ENCODE measurements at places on chromosomes 6 and 20. TPM values are rescaled to one million over a fixed set of nuclear protein-coding genes. Genes with fewer than 3 reads are reported as not detected.

The TBC1D20 gene
- 40.3 TPM for total RNA-seq

The BPHL gene
- 8.9 TPM for total RNA-seq

The PLEKHG1 gene
- 1.2 TPM for total RNA-seq

The ECI2 gene
- 18.9 TPM for total RNA-seq

The SLC22A23 gene
- total RNA-seq, result 0.42 TPM

The HSPA12B gene
- not detected for total RNA-seq

The SRXN1 gene
- total RNA-seq, result 17.1 TPM

The FAM184A gene
- 5.5 TPM for total RNA-seq

The PPARD gene
- total RNA-seq, result 21.9 TPM

The HLA-DQB1 gene
- total RNA-seq, result 27.5 TPM

The CCN6 gene
- total RNA-seq, result not detected

The FKBP1C gene
- total RNA-seq, result 2.0 TPM

The DNAH8 gene
- 0.12 TPM for total RNA-seq

The RCAN2 gene
- total RNA-seq, result 6.4 TPM

The TGM2 gene
- total RNA-seq, result 1.6 TPM

The PBOV1 gene
- total RNA-seq, result not detected

The RSPO3 gene
- not detected for total RNA-seq

All from T-helper 1 cell treated with Interleukin-12 subunit alpha and Interleukin-12 subunit beta and Interleukin-4 antibody, amounts not matched to agents 30 ng/mL and 1 ng/mL, for 36 hours (primary cell).